GM03348 (cell line): ENCODE measurements at places on chromosomes 1 and 21.

DNA sequence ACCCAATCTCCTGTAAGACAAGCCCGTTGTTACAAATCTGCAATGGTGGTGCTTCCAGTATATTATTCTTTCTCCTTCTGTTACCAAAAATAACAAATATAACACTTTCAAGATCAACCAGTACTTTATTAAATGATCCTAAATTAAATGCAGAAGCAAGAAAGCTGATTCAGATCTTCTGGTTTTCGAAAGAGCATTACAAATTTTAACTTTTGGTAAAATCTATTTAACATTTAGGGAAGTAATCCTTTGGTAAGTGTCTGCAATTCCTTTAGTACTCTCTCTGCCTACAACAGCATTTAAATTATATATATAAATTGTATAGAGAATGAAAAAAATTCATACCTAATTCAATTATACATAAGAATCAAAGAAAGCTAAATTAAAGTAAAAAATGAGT is 198.6 kb upstream of the HMCN1 start:
- no peak for DNase-seq

DNA sequence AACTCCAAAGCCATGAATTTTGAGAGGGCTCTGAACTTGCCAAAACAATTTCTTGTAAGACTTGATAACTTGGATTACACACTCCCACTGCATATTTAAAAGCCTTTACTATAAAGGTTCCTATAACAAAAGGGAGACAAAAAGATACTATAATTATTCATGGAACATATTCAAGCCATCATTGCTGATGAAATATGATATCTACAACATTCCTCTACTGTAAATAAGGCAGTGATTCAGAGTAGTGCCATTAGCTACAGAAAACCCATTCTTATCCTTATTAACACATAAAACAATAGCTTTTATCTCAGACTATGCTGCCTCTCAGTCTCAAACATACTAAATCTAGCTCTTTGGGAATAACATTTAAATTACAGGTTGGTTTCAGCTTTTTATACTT is 675.5 kb upstream of the CXADR start:
- DNase-seq, result peak; percentile 13

- DNase-seq, result no peak
Observed at GRCh38 chr1:47186267-47187185, 3.3 kb downstream of the PDZK1IP1 start.

DNA sequence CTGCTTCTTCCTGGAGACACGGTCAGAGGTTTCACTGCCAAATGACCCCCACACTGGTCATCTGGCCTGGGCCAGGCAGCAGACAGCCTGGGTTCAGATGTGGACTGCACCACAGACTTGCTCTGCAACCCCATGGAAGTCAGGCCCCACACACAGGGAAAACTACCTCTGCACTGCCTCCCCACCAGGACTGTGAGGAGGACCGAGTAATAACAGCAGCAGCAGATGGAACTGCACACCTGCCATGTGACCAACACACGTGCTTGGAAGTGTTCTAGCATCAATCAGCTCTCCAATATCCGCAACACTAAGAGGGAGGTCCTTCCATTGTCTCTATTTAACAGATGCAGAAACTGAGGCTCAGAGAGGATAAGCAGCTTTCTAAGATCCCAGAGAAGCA is 51.4 kb downstream of the SLC9A1 start:
- DNase-seq, result no peak

GRCh38 chr1:32988665-32989064 is 24.1 kb upstream of the RNF19B start:
- peak; percentile 46 for DNase-seq

- DNase-seq, result peak; percentile 40
Observed at GRCh38 chr1:59128239-59128736, 168.6 kb upstream of the FGGY start.

- no peak for DNase-seq
Observed at GRCh38 chr1:72568113-72568512, 285.8 kb upstream of the NEGR1 start.

- DNase-seq, result no peak
Observed at GRCh38 chr1:28308750-28309149, 20.1 kb upstream of the MED18 start.

DNA sequence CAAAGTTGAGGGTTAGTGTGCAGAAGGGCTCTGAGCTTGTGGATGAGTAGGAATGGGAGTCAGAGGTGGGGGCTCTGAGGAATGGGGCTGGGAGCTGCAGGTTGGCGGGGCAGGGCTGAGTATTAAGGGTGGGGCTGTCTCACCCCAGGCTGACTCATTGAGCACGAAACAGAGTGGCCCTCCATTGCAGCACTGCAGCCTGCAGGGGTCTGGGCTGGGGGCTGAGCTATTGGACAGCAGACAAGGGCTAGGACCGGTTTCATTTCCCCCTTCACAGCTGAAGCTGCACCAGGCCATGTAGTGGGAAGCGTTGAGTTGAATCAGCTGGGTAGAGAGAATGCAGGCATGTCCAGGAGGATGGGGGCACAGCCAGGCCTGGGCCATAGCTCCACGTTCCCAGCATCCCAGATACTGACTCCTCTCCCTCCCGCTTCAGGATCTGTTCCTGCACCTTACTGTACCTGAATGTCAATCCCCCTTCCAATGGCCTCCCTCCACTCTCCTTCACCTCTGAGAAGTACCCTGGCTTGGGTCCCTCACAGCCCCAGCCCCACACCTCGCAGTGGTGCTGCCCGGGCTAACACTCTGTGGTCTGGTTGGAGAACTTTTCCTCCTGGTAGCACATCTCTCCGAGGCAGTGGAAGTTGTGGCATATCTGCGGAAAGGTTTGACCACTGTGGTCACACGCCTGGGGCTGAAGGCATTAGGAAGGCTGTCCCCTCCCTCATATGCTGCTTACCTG is 4.4 kb upstream of the INPP5B start:
- no peak for DNase-seq

- DNase-seq, result no peak
Observed at GRCh38 chr1:81069856-81070255, 730.9 kb upstream of the ADGRL2 start.

- DNase-seq, result peak; percentile 61
Observed at GRCh38 chr21:38597421-38597820, 99.1 kb upstream of the ERG start.

GRCh38 chr1:28885977-28886730 is 28.2 kb upstream of the EPB41 start:
- DNase-seq, result no peak

DNA sequence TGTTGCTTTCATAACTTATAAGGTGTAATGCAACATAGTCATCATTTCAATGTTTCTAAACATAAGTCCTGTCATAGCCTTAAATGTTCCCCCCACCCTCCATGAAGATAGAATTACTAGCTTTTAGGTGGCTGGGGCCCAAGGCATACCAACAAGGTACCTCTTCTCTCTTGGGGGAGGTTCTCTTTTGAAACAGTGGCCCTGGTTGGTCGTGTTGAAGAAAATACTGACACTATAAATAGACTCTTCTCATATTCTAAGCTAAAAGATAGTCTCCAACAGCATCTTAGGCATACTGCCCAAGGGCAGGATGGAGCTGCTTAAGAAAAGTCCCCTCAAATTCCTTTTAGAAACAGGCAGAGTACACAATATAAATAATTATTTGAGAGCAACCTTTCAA is 255.0 kb downstream of the FAF1 start:
- DNase-seq, result no peak

- no peak for DNase-seq
Observed at GRCh38 chr1:155196103-155196892, 11.4 kb downstream of the THBS3 start.

DNA sequence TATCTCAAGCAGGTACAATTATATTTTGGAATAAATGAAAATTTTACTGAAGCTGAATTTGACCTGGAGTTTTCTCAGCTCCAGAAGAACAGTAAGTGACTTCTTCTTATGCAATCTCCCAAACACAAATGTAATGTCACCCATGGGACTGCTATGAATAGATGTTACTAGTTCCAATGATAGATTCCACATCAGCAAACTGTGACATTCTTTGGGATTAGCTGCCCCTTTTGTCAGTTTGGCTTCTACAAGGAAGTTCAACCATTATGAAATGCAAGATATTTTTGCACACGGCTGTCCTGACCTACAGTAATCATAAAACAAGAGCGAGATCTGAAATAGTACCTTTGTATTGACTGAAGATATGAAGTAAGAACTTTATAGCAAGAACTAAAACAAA is 27.8 kb upstream of the TSNAX start:
- no peak for DNase-seq

GRCh38 chr1:109190189-109190588 is 23.5 kb upstream of the SARS1 start:
- DNase-seq, result no peak

- DNase-seq, result no peak
Observed at GRCh38 chr1:42210421-42211133, 46.0 kb upstream of the GUCA2A start.

GRCh38 chr1:113931451-113931851 is 2.3 kb downstream of the HIPK1 start:
- peak; percentile 17 for DNase-seq

DNA sequence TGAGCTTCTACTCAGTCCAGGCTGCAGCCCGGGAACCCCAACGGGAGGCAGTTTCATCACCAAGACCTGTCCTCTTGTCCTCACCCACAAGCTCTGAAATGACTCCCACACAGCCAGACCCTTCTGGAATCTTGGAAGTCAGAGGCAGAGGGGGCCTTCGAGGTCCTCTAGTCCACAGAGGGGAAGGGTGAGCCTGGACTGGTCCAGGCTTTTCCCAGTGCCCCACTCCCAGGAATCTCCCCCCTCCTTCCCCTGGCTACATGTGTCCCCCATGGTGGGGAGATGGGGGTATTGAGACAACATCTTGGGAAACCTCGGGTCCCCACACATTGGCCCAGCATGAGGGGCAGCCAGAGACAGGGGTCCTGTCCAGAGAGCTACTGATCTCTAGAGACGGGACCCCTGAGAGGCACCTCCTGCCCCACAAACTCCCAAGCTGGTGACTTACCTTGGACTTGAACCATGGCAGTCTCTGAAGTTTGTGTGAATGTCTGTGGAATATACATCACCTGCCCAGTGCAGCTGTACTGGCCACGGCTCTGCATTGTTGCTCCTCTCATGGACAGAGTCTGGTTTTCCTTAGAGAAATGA is 19.4 kb upstream of the SLAMF9 start:
- no peak for DNase-seq

DNA sequence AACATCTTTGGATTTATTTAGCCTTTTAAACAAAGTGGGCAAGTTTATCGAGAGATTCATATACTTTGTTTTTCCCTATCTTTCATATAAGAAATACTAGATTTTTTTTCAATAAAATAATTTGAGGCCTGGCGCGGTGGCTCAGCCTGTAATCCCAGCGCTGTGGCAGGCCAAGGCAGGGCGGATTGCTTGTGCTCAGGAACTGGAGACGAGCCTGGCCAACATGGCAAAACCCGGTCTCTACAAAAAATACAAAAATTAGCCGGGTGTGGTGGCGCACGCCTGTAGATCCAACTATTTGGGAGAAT is 1.6 kb upstream of the CDC14A start:
- DNase-seq, result no peak

- no peak for DNase-seq
Observed at GRCh38 chr1:207463021-207463420, 8.9 kb downstream of the CR2 start.

GRCh38 chr1:176903474-176903873 is 261.0 kb downstream of the ASTN1 start:
- no peak for DNase-seq
